ENCODE measurements at places on chromosomes 7 and 10. TPM values are rescaled to one million over a fixed set of nuclear protein-coding genes. Genes with fewer than 3 reads are reported as not detected.
A peak's percentile ranks its signal among the peaks of the same experiment; 100 is the strongest.

The IRF5 gene
- 54.4 TPM for polyA plus RNA-seq

The SPDYE11 gene
- not detected for polyA plus RNA-seq

The ZNF117 gene
- 3.1 TPM for polyA plus RNA-seq

The GIMAP8 gene
- 0.22 TPM for polyA plus RNA-seq

The SPDYE2B gene
- polyA plus RNA-seq, result not detected

The OIT3 gene
- not detected for polyA plus RNA-seq

The CTTNBP2 gene
- not detected for polyA plus RNA-seq

GRCh38 chr7:20470726-20471125, 140.0 kb downstream of the ITGB8 start:
- no peak for DNase-seq

DNA sequence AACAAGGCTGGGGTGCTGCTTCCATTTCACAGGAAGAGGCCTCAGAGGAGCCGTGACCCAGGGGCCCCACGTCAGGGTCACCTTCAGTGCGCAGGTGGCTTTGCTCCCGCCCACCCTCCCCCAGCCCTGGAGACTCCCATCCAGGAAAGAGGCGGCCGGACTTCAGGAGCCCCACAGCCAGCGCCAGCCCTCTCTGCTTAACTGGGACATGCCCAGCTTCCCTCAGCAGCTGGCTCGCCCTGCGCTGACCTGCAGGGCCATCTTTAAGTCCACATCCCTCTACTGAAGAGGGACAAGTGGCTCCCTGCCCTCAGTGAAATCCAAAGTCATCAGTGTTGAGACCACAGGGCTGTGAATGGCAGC, 141.9 kb upstream of the PPP2R2D start:
- no peak for DNase-seq

- peak; percentile 47 for DNase-seq
These were observed 24.9 kb downstream of the GSAP start for GRCh38 chr7:77391230-77391629.

DNA sequence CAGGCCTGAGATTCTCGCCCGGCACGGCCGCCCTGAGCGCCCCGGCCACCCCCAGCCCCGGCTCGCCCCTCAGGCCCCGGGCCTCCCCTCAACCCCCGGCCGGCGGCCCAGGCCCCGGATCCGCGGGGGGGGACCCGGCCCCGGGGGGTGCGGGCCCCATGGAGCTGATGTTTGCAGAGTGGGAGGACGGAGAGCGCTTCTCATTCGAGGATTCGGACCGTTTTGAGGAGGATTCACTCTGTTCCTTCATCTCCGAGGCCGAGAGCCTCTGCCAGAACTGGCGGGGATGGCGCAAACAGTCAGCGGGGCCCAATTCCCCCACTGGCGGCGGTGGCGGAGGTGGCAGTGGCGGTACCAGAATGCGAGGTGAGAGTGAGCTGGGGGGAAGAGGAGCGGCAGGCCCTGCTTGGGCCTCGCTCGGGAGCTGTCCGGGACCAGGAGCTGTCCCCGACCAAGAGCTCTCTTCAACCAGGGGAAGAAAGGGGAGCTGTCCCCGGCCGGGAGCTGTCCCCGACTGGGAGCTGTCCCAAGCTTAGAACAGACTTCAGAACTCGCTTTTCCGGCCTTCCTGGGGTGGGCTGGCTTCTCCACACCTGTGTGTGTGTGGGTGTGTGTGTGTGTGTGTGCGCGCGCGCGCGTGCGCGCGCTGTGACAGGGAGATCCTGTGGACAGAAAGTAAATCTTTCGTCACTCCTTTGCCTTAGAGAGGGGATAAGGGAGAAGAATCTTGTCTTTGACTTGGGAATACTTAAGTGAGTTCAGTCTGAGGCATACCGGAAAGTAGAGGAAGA, 510 bp downstream of the ZSWIM8 start:
- no peak for DNase-seq

DNA sequence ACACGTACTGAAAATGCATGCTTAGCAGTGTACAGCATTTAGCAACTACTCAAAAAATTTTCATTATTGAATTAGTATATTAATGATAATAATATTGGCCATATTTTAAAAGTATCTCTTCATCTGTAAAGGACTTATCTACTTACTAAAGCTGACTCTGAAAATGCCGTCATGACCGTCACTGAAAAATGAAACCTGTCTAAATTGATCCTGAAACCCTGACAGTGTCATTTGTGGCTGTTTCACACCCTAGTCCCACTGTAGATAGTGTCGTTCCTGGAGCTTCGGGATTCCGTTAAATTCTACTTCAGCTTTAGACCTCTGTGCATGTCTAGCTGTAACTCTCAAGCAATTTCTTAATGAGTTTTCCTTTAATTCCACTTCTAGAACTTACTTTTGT, 35.8 kb upstream of the EZH2 start:
- no peak for DNase-seq

DNA sequence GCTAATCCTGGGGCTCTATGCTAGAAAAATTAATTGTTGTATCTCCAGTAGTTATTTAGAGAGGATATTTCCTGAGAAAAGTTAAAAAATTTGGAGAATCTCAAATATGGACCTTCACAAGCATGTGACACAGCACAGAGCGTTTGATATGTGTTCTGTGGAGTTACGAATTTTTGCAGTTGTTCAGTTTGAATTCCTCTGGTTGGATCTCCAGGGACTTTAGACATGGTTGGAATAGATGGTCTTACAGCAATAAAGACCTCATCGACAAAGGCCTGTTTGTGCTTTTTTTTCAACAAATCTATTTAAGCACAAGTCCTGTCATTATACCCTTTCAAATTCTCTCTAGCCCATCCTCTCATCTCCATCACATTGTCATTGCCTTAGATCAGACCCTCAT, 138.0 kb downstream of the TES start:
- DNase-seq, result no peak

- DNase-seq, result no peak
These were observed 808 bp downstream of the C10orf71 start for GRCh38 chr10:49299816-49300139.

GRCh38 chr10:51907361-51907760, 208.0 kb upstream of the CSTF2T start:
- DNase-seq, result no peak

GRCh38 chr7:111082351-111082750, 8.6 kb upstream of the LRRN3 start:
- no peak for DNase-seq

- no peak for DNase-seq
These were observed 569.4 kb downstream of the PTPRN2 start for GRCh38 chr7:158018098-158018762.

GRCh38 chr10:23230582-23230981, 38.5 kb downstream of the PTF1A start:
- DNase-seq, result no peak

GRCh38 chr10:95716466-95716865, 22.7 kb upstream of the TCTN3 start:
- no peak for DNase-seq

DNA sequence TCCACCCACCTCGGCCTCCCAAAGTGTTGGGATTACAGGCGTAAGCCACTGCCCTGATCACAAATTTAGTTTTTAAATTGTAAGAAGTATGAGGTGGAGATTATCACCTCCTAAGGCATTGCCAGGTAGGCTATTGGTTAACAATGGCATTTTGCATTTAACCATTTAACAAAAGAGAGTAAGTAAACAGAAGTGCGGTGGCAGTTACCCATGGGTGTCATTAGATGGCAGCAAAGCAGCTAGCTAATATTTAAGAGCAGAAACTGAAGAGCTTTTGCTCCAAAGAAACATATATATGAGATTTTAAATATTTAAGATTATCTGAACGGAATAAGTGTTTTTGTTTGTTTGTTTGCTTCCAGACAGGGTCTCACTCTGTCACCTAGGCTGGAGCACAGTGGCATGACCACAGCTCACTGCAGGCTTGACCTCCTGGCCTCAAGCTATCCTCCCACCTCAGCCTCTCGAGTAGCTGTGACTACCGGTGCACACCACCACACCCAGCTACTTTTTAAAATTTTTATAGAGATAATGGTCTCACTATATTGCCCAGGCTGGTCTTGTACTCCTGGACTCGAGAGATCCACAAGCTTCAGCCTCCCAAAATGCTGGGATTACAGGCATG, 325.5 kb upstream of the C7orf33 start:
- peak; percentile 39 for DNase-seq

DNA sequence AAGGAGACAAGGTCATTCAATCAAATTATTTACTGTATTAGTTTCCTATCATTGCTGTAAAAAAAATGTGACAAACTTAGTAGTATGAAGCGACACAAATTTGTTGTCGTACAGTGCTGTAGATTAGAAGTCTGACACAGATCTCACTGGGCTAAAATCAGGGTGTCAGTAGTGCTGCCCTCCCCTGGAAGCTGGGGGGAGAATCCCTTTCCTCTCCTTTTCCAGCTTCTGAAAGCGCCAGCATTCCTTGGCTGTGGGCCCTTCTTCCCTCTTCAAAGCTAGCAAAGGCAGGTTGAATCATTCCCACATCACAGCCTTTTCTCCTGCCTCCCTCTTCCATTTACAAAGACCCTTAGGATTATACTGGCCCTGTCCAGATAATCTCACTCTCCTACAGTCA, 28.0 kb downstream of the VPS41 start:
- DNase-seq, result no peak

All from naive B cell (primary cell).